RPMI7951 (cell line): ENCODE measurements at places on chromosomes 3 and 15. TPM values are rescaled to one million over a fixed set of nuclear protein-coding genes. Genes with fewer than 3 reads are reported as not detected.
A peak's percentile ranks its signal among the peaks of the same experiment; 100 is the strongest.

GRCh38 chr3:50698269-50698668, 23.5 kb downstream of the DOCK3 start:
- no peak for DNase-seq

DNA sequence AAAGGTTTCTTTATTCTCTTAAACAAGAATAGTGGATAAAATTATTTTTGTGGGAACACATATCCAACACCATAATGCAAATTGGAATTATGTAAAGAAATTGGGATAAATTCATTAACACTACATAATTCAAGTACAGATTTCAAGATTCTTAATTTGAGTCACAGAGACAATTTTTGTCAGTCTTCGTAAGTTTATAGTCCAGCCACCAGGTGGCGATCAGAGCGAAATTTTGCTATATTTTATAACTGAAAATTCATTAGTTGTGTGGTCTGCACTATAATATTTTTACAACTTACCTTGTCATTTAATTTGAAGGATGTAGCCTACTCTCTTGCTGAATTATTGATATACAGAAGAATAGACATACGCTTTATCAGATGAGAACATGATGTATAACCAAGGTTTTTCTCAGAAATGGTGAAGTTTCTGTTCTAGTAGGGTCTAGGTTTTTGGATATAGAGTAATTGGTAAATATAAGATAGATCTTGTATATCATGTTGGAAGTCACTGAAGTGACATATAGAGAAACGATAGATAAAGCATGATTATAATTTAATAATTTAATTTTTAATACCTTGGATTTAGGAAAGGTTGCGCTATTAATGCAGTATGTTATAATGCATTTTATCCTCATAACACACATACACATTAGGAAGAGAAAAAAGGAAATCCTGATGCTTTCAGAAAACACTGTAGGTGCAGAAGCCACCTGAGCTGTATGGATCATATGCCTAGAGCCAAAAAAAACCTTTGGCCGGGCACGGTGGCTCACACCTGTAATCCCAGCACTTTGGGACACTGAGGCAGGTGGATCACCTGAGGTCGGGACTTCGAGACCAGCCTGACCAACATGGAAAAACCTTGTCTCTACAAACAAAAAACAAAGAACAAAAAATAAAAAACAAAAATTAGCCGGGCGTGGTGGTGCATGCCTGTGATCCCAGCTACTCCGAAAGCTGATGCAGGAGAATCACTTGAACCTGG, 31.7 kb downstream of the PLSCR4 start:
- DNase-seq, result peak; percentile 29

DNA sequence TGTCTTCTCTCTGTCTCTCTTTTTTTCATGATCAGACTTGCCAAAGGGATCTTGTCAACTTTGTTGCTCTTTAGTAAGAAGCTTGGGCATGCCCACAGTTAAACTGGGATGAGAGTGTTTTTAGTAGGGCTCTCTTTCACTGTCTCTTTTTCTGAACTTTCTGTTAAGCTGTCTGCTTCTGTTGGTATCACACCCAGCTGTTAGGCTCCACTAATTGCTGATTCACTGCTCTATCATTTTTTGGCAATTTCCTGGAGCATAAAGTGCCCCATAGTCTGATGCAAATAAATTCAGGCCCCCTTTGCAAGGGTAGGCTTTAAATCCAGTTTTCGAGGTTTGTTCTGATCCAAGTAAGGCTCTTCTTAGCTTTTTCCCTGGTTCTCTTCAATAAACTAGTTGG, 360.4 kb upstream of the ADAMTS9 start:
- peak; percentile 13 for DNase-seq

DNA sequence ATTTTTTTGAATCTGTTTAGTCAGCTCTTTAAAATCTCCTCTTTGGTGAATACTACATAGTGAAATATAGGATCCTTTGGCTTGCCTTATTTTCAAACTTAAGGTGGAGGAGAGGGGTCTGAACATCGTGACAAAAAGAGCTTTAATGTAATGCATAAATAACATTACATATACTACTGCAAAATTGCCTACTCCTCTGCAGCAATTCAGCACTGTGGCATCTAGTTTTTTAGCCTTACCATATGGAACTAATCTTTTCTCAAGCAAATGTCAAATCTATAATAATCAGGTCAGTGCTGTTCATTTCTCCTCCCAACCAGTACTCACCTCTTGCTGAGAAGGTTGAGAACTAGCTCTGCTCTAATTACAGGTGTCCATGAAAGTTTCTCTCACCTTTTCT, 394.0 kb upstream of the CDIN1 start:
- DNase-seq, result no peak

- no peak for DNase-seq
These were observed 185.8 kb upstream of the CFAP20DC start for GRCh38 chr3:59235634-59236012.

GRCh38 chr3:42546691-42547213, 35.0 kb downstream of the SEC22C start:
- DNase-seq, result no peak

DNA sequence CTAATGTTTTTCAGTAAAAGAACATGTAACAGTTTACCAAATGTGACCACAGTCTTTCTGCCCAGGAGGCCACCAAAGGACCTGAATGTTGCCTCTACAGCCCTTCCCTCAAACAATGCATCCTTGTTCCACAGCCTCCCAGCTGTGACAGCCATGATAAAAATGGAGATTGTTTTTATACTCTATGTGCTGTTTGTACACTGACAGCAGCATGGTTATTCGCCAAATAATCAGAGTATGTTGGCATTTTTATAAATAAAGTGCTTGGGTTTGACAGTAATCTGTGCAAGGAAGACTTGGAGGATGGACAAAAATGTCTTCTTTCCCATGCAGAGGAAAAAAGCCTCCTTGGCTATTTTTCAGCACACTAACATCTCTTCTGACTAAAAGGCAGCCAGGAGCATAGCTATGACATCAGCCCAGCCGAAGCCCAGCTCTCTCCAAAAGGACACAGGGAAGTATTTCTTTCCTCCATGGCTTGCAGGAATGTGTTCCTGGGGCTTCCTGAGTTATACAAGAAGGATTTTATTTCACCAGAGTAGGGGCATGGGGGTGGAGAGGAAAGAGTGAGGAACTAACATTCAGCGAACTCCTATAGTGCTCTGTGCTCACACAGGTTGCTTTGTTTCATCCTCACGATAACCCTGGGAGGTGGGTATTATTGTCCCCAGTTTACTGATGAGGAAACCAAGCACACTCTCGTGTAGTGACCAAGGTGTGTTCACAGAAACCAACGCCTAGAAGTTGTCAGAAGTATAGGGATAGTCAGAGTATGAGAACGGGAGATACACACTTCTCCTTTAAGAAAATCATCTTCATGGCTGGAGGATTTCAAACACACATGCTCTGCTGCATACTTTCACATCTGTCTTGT, 339.7 kb downstream of the MECOM start:
- no peak for DNase-seq

- peak; percentile 65 for DNase-seq
These were observed 56.0 kb downstream of the KBTBD12 start for GRCh38 chr3:127970966-127971592.

GRCh38 chr15:43975770-43976169, 149.0 kb downstream of the WDR76 start:
- DNase-seq, result no peak

- DNase-seq, result no peak
These were observed 43.0 kb upstream of the SLC41A3 start for GRCh38 chr3:126126811-126127431.

DNA sequence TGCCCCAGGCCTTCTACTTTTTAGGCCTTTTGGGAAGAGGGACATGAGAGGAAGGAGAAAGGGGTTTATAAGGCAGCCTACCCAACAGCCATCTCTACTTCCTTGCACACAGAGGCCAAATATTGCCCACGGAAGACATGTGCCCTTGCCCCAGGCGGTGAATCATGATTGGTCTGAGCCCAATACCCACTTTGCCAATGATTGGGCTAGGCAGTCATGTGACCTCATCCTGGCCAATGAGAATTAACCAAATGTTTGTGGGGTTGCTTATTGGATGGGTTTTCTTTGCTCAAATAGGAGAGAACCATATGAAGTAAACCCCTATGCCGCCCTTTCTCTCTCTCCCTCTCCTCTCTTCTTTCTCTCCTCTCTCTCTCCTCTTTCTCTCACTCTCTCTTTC, 42.2 kb upstream of the ATP1B3 start:
- no peak for DNase-seq

DNA sequence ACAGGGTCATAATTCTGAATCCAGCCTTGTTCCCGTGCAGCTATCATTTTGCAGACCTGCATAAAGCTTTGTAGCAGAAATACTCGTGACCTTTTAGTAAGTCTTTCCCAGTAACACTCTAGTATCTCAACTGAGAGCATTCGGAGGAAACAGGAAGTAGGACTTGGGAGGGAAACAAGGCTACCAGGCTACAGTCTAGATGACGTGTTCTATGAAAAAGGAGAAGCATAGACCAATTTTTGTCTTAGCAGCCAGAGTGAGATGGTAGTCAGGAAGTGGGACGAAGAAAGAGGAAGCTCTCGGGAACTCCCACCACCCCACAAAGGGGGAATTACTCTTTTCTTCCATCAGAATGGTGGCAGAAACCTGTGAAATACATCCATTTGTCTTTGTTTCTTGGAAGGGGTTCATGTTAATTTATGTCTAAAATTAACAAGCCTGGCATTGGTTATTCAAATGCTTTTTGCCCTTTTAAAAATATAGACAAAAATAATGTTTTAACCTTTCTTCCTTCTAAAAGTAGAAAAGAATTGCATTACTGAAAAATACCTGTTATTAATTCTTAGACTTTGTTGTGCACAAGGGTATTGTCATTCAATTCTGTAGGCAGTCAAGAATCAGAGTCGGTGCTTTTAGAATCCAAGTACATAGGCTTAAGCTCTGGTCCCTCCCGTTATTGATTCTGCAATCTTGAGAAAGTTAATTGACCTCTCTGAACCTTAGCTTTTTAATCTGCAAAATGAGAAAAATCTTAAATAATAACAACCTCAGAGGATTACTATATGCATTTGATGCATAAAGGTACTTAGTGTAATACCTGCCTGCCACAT, 1.6 kb upstream of the SUCNR1 start:
- peak; percentile 53 for DNase-seq

- no peak for DNase-seq
These were observed 584.3 kb downstream of the NSUN3 start for GRCh38 chr3:94647131-94647530.

- no peak for DNase-seq
These were observed 3.5 kb upstream of the SEMA5B start for GRCh38 chr3:123031051-123031450.

DNA sequence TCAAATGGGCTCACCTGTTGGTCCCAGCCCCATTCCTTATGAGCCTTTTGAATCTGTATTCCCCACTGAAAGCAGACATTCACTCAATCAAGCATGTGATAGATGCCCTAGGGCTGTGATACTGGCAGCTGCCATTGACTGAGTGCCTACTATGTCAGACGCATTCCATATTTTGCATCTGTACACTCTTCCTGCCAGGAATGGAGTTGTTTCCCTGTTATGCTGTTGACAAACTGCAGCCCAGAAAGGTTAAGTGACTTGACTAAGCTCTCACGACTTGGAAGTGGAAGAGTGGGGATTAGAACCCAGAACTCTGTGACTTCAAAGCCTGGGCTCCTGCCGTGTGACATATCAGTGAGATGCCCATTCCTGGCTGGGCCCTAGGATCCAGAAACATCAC, 211.4 kb downstream of the RPLP1 start:
- no peak for DNase-seq

DNA sequence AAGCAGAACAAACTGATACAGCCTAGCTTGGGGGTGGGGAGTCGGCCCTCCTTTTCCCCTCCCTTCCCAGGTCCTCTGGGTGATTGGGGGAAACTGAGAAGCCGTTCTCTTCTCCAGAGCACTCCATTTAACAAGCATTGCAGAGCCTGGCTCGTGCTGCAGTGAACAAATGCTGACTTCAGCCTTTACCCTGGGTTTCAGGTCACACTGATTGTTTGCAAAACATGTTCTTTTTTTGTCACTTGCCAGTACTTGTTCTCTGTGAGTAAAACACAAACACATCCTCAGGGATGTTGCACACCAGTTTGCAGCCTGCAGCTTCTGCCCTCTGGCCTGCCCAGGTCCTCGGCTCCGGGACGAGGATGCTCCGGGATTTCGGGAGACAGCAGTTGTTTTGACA, 132.8 kb downstream of the PGPEP1L start:
- no peak for DNase-seq

GRCh38 chr15:43792761-43793476, 799 bp downstream of the SERF2 start:
- peak; percentile 31 for DNase-seq

Gene SST
- not detected in 2 replicates for total RNA-seq

Gene IFT122
- 17.9 and 20.5 TPM in 2 replicates for total RNA-seq

Gene STAG1
- 39.7 and 42.5 TPM in 2 replicates for total RNA-seq

Gene ZDHHC23
- 1.3 and 1.6 TPM in 2 replicates for total RNA-seq

Gene CRYGS
- total RNA-seq, result 0.49 and 1.1 TPM in 2 replicates

Gene VGLL3
- total RNA-seq, result 10.4 and 19.8 TPM in 2 replicates

Gene CYP19A1
- total RNA-seq, result 0.48 and 0.59 TPM in 2 replicates

Gene TMCO5A
- total RNA-seq, result not detected in 2 replicates
